ENCODE measurements at places on chromosomes 12 and 14.

DNA sequence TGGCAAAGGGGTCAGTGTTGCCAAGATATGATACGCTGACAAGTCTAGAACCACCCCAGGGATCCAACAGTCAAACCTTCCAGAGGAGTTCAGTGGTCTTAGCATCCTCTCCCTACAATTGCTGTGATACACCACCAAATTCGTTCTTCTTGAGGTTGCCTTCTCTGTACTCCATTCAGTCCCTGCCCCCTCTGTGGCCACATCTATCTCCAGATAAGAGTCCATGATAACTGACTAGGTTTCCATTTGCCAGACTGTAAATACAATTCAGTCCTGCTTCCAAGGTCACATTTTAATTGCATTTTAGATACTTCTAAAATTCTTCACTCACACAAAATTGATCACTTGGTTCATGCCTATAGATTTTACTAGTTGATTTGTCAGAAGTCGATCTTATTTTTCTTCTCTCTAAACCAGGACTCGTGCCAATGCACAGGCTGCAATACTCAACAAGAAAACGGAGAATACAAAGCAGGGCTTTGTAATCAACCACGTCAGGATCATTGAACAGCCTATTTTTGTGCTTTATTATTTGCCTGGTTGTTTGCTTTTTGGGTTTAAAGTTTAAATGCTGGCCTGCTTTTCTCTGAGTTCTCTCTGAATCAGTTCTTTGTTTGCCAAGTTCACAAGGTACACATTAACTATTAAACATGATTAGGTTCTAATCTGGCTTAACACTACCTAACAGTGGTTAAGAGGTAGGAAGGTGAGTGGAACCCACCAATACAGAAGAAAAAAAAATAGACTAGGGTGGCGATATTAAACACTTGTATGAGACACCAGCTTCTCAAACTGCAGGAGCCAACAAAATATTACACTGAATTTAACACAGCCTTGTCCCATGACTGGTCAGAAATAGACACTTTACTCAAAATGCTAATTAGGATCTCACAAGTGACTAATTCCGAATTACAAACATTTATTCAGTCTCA is 5.3 kb upstream of the TSPAN8 start:
- no peak for DNase-seq

DNA sequence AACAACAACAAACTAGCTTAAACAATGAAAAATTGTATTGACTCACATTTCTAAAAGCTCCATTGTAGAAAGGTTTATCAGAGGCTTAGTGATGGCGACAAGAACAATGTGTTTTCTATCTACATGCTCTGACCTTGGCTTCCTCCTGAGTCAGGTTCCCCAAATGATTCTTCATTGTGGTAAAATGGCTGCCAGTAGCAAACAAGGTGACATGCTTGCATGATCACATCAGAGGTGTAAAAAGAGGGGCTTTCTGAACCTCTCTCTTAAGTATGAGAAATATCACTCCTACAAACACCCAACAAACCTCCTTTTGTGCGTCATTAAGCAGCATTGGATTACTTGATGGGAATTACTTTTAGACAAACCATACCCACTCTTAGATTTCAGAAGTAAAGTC is 252.4 kb upstream of the SYT1 start:
- DNase-seq: no peak

DNA sequence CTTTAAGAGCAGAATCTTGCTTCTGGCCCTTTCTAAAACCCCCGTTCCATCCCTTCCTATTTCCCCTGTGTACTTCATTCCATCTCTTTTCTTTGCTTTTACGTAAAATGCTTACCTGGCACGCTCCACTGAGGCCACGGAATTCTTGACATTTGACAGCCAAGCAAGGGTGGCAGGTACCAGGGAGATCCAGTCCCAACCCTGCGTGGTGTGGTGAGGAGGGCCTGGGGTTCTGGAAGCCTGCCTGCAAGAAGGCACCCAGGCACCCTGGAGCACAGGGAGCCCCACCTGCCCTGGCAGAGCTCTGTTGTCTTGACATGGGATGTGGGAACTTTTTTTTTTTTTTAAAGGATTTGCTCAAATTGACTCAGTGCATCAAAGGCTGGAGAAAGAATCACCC is 48.6 kb downstream of the ITPK1 start:
- DNase-seq: no peak

DNA sequence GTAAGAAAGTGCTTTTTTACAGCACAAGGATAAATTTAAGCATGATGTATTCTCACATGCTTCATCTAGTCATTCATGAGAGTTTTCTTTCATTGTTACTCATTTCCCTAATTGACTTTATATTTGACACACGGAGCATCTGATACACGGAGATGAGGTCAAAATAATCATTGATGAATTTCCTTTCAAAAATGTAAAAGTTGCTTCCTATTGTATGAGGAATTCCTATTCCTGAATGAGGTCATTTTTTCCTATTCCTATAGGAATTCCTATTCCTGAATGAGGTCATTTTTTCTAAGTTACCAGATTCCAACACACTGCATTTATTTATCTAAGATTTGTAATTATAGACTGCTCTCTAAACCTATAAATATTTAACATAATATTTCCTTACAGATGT is 316.7 kb upstream of the KITLG start:
- DNase-seq: no peak

- DNase-seq: no peak
Observed at GRCh38 chr14:20988717-20989470, 886 bp upstream of the METTL17 start.

Data from activated T-cell treated with anti-CD3 and anti-CD28 coated beads for 48 hours (primary cell).